ENCODE measurements at places on chromosomes 4 and X.

DNA sequence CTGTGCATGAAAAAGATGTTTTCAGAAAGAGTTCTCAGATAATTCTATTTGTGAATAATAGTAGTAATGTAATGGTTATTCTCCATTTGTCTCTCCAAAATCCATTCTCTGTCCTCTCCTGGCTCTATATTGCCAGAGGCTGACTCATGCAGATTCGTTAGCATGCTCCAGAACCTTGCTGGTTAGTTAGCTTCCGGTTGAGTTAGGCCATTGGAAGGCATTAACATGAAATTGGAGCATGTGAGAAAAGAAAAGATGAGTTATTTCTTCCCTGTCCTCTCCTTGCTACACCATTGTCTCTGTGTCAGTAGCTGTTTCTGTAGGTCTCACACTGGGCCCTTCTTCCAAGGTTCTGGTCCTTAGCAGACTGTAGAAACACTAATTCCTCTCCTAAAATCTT lies 23.5 kb upstream of the PRDM8 start:
- no peak for DNase-seq

GRCh38 chr4:22487328-22487727 lies 28.5 kb downstream of the ADGRA3 start:
- DNase-seq = peak; percentile 58

DNA sequence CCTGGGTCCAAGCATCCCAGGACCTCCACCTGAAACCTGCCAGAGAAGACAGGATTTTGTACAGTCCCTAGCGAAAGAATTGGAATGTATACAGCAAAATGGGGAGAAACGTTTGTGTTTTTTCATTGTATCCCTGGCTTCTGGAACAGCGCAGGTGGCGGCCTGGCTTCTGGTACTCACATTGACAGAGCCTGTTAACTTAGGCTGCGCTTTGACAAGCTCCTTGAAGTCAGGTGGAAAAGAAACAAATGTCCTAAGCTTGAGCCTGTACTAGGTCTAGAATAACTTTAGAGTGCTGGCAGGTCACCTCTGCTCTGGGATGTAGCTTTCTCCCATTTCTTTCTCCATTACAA lies 343.7 kb upstream of the KLF3 start:
- no peak for DNase-seq

DNA sequence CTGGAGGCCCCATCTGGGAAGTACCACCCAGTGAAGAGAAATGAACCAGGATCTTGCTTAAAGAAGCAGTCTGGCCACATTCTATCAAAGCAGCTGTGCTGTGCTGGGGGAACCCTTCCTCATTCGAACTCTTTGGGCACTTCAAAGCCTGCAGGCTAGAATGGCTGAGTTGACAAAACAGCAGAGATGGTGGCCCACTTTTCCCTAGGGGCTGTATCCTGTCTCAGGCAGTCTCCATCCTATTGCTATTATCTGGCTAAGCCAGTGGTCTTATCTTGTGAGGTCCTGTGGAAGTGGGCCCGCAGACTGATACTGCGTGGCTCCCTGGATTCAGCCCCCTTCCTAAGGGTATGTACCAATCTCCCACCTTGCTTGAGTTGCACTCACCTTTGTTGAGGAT lies 114.3 kb downstream of the VSIG4 start:
- DNase-seq = no peak
